ENCODE measurements at places on chromosomes 4 and X. TPM values are rescaled to one million over a fixed set of nuclear protein-coding genes. Genes with fewer than 3 reads are reported as not detected.

- H3K36me3 ChIP-seq, result peaks cover 6% of the 10 kb centered on the region
- no peak overlapping the region for H3K4me3 ChIP-seq
- no peak for DNase-seq
- no peak overlapping the region for H3K27ac ChIP-seq
- peaks cover 14% of the 10 kb centered on the region for H3K4me1 ChIP-seq
Observed at GRCh38 chr4:5750946-5751665, 40.1 kb downstream of the EVC start.

GRCh38 chr4:189784651-189785050 is 156.0 kb upstream of the FRG1 start:
- no peaks in the 10 kb centered on the region for H3K27me3 ChIP-seq
- no peaks in the 10 kb centered on the region for H3K36me3 ChIP-seq
- DNase-seq, result no peak
- H3K27ac ChIP-seq, result no peak overlapping the region
- no peaks in the 10 kb centered on the region for H3K4me1 ChIP-seq
- no peak overlapping the region for H3K4me3 ChIP-seq

The ZCCHC18 gene
- total RNA-seq, result 0.54 TPM

DNA sequence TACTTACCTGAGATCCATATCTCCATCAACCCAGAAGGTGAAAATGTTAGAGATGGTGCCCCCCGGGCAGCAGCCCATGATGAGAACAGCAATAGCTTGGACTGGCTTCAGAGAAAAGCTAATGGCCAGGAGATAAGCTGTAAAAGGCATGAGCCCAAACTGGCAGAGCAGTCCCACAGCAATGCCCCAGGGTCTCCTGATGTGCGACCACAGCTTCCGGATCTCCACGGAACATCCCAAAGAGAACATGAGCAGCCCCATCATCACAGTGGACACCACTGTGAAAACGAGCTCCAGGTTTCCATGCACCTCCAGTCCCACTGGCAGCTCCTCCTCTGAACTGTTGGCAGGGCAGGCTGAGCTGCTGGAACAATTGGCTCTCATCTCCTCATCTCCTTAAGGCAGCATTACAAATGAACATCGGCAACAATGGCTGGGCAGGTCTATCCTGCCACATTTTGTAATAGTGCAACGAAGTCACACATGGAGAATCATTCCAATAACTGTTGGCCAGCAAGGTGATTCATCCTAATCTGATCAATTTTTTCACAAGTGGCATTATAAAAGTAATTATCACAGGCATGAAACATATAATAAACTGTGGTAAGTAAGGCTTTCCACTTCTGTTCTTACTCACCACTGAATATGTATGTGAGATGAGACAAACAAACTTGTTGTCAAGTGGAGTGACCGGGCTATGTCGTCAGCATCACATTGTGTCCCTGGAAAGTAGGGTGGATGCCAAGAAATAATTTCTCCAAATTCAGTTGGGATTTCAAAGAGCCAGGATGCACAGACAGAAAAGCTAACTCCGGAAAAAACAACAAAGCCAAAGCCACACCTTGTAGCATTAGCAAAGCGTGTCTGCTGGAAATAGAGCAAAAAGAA is at the start of gene SLC10A6:
TSS of gene SLC10A6 (minus strand) at position 653 of the 888 bp plus-strand sequence. CDS start at position 384, 269 bp downstream.
- no peak within 1 kb of the TSS for H3K27ac ChIP-seq
- H3K27me3 ChIP-seq, result no peaks in the 10 kb centered on the region
- no peak for DNase-seq
- H3K4me3 ChIP-seq, result no peak within 1 kb of the TSS
- peaks cover 9% of the 10 kb centered on the region for H3K4me1 ChIP-seq

The COL4A5 gene
- 0.96 TPM for total RNA-seq

- H3K4me3 ChIP-seq, result no peak overlapping the region
- H3K27me3 ChIP-seq, result no peaks in the 10 kb centered on the region
- no peak overlapping the region for H3K27ac ChIP-seq
Observed at GRCh38 chr4:20486433-20486832, 213.8 kb upstream of the PACRGL start.

The ATP1B4 gene
- total RNA-seq, result not detected

The NRK gene
- not detected for total RNA-seq

The SPRY1 gene
- 6.0 TPM for total RNA-seq

The ATP8A1 gene
- total RNA-seq, result 0.90 TPM

DNA sequence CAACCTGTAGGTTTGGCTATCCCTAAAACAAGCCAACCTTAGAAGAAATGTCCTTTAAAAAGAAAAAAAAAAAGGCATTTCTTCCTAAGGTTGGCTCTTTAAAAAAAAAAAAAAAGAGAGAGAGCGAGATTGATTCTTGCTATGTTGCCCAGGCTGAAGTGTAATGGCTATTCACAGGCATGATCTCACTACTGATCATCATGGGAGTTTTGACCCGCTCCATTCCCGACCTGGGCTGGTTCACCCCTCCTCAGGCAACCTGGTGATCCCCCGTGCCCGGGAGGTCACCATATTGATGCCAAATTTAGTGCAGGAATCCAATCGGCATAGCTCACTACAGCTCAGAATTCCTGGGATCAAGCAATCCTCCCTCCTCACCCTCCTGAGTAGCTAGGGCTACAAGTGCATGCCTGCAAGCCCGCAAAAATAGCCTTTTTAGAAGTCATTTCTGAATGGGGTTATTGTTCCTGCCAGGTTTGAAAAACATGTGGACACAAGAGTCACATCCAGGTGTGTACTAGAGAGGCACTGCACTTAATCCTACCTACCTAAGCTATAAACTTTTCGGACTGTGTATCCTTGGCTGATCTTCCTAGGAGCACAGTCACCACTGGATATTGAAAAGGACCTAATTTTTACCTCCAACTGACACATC is 61.4 kb upstream of the ZCCHC13 start:
- H3K27me3 ChIP-seq, result no peaks in the 10 kb centered on the region
- no peak for DNase-seq
- H3K4me3 ChIP-seq, result no peak overlapping the region
- no peaks in the 10 kb centered on the region for H3K4me1 ChIP-seq

DNA sequence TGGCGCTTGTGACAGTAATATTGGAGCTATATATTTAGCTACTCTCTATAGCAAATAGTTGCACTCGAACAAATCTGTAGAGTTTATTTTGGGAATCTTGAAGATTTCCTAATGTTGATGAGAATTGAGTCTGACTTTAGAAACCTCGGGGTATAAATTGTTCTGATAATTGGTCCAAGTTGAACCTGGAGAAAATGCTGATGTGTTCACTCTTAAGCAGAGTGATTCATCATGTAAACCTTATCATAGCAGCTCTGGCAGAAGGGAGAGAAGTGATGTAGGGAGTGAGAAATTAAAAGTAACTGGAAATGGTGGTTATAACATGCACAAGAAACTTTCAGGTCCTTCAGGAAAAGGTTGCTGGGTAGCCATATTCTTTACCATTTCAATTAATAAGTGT is 16.4 kb upstream of the SLC4A4 start:
- H3K27me3 ChIP-seq, result no peaks in the 10 kb centered on the region
- H3K27ac ChIP-seq, result no peak overlapping the region
- no peak for DNase-seq

- peaks cover 26% of the 10 kb centered on the region for H3K27me3 ChIP-seq
- H3K4me1 ChIP-seq, result no peaks in the 10 kb centered on the region
- H3K27ac ChIP-seq, result no peak overlapping the region
- no peaks in the 10 kb centered on the region for H3K36me3 ChIP-seq
- no peak for DNase-seq
Observed at GRCh38 chrX:111191598-111191997, 78.7 kb downstream of the CAPN6 start.

The ADGRG4 gene
- total RNA-seq, result not detected

The REELD1 gene
- total RNA-seq, result not detected

- H3K27ac ChIP-seq, result no peak overlapping the region
- H3K4me3 ChIP-seq, result no peak overlapping the region
- DNase-seq, result no peak
- peaks cover 11% of the 10 kb centered on the region for H3K4me1 ChIP-seq
Observed at GRCh38 chr4:174209341-174209740, 74.1 kb downstream of the FBXO8 start.

DNA sequence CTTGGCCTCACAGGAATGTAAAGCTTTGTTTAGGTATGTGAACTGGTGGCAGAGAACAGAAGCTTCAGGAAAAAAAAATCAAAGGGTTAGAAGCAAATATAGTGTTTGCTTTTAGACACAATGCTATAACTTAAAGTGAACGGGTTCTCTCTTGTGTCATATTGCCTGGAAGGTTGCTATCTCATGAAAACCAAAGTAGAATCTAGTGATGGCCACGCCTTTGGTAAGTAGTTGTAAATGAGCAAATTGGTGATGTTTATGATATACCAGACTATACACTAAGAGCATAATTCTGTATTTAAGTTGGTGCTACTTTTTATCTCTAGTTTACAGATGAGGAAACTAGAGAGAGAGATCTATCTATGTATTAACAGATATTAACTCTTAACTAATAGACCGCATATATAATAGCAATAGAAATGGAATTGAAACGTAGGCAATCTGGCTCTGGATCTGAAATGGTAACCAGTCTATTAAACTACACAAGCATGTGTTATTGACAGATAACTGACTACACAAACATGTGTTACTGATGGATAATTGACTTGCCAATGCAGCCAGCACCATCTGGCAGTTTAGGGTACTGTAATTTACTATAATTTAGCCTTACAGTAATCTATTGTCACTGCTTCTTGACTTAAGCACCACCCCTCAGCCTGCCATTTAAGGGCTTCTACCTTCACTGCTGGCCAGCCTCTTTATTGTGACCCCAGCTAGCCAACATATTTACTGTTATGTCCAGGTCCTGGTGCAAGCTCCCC is 40.8 kb downstream of the HCCS start:
- H3K4me3 ChIP-seq, result no peak overlapping the region
- no peaks in the 10 kb centered on the region for H3K4me1 ChIP-seq
- H3K27ac ChIP-seq, result no peak overlapping the region
- no peak for DNase-seq

DNA sequence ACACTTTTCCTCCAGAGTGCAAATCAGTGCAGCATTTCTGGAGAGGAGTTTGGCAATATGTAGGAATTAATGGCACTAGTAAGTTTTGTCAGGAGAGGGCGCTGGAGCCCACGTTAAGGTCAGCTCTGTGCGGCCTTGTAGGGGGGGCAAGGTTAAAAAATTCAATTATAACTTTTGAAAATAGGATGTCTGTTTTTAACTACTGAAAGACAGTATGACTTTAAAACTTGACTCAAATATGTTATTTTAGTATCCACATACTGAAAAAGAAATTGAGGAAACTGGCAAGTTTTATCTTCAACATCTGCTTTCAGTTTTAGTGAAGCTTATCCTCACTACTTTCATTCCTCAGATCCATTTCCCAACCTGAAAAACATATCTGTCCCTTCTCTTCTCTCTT is 30.9 kb upstream of the HSD17B13 start:
- no peak overlapping the region for H3K4me3 ChIP-seq
- H3K27me3 ChIP-seq, result no peaks in the 10 kb centered on the region
- H3K4me1 ChIP-seq, result no peaks in the 10 kb centered on the region
- peak; percentile 39 for DNase-seq
- H3K27ac ChIP-seq, result no peak overlapping the region

GRCh38 chrX:154546354-154547244 is at the start of gene G6PD:
Gene G6PD (minus strand): TSS chrX:154546846. CDS start chrX:154546155, 691 bp downstream.
- peak; percentile 75 for DNase-seq
- H3K27ac ChIP-seq, result peak within 1 kb of the TSS; percentile 95
- H3K4me3 ChIP-seq, result peak within 1 kb of the TSS; percentile 91
- no peaks in the 10 kb centered on the region for H3K27me3 ChIP-seq

The GAB3 gene
- 0.09 TPM for total RNA-seq

The QDPR gene
- 14.7 TPM for total RNA-seq

The AMOT gene
- total RNA-seq, result 2.1 TPM

The LONRF3 gene
- not detected for total RNA-seq

The TRIM75 gene
- not detected for total RNA-seq

DNA sequence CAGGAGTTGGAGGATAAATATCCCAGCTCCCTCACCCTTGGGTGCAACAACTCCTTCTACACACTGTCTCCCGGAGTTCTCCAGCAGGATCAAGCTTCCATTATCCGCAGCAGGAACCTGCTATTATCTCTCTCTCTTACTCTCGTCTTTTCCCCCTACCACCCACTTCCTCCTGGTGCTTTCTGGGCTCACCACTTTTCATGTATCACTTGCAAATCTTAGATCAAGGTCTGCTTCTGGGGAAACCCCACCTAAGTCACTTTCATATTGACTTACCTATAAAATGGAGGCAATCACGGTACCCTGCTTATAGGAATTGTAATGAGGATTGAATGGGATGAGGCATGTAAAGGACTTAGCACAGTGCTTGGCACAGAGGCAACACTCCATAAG is 589.5 kb downstream of the BCOR start:
- no peak for DNase-seq
- H3K27ac ChIP-seq, result no peak overlapping the region
- H3K27me3 ChIP-seq, result no peaks in the 10 kb centered on the region
- H3K36me3 ChIP-seq, result no peaks in the 10 kb centered on the region
- no peak overlapping the region for H3K4me3 ChIP-seq
- H3K4me1 ChIP-seq, result no peaks in the 10 kb centered on the region

DNA sequence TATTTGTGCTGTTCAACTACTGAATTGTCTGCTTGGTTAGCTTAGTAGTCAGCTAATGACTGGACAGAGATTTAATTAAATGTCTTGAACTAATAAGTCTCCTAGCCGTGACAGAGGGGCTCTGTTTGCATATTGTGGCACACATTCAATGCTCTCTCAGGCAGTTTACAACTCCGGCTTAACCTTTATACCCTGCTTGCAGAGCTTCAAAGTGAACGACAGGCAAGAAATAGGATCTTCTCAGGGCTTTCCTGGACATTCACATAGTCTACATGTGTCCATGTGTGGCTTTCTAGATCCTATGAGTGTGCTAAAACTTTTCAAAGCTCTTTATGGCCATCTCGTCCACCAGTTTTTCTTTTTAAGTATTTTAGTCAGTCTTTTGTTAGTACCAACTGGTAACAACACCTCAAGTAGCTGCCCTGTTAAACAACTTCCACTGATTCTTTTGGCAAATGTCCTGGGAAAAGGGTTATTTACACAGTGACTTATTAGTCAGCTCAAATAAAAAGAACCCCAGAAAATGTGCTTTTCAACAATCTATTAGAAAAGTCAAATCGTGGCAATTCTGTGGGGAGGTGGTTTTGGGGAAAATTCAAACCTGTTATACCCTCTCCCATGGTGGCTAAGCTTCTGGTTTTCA is 28.6 kb downstream of the OR13H1 start:
- peak; percentile 7 for DNase-seq
- no peak overlapping the region for H3K4me3 ChIP-seq
- no peaks in the 10 kb centered on the region for H3K36me3 ChIP-seq
- no peak overlapping the region for H3K27ac ChIP-seq
- no peaks in the 10 kb centered on the region for H3K4me1 ChIP-seq

Data from A673 (cell line).